ELF-1 (cell line): ENCODE measurements at places on chromosomes 7 and 10.

- DNase-seq: peak; percentile 29
Measured at GRCh38 chr10:78215645-78216044, 182.0 kb downstream of the RPS24 start.

GRCh38 chr10:27745732-27746396 is at the start of gene MKX:
Gene MKX, minus strand, starts transcription at chr10:27745819. Its CDS starts 2,404 bp downstream, at chr10:27743415.
- DNase-seq: peak; percentile 86

DNA sequence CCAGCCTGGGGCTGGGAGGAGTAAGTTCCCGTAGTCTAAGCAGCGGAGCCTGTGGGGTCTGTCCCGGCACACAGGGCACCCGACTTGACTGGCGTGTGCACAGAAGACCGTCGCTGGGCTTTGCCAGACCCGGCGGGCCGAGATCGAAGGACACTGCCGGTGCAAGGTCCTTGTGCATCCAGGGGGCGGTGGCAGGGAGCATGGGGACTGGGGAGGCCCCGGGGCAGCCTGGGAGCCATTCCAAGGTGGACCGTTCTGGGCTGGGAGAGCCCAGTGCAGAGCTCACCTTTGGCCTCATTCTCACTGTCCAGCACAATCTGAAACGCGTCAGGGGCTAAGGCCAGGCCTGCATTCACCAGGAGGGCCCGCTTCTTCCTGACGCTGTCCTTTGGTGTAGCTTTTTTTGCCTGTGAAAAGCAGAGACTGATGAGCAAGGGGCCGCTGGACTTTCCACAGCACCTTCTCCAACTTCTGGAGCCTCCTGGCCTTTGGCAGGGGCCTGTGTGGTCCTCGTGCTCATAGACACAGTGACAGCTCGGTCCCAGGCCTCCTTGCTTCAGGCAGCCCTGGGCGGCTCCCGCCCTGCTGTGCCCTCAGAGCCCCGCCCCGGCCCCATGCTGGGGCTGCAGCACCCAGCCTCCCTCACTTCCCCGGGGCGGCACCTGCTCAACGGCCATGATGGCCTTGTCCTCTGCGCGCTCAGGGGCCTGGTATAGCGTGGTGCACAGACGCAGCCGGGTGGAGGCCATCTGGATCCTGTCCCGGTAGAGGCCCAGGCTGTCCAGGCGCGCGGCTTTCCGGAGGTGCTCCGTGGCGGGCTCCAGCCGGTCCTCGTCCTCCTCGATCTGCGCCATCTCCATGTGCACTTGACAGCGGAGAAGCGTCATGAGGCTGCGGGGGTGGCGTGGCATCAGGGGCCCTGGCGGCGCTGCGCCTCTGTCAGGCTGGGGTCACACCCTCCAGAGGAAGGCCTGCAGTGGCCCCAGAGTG is 20.3 kb downstream of the CFAP46 start:
- DNase-seq: no peak

- no peak for DNase-seq
Measured at GRCh38 chr10:81995254-81995653, 120.3 kb downstream of the NRG3 start.

DNA sequence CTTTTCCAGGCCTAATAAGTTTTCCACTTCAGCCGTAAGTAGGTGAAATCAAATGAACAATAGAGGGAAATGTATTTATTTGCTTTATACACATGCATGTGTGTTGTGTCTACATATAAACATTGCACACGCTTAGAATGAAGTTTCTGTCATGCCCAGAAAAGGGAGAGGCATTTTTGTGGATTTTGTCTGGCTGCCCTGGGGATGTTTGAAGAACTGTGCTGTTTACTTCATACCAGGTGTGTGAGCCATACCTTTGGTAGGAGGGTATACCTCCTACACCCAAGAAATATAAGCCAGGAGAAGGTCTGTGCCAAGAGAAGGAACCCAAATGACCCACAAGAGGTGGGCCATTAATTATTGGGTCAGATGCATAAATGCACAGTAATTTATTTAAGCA is 12.8 kb downstream of the GATAD1 start:
- no peak for DNase-seq
